Colonic mucosa (tissue), 4 donors: ENCODE measurements at places on chromosomes 1 and 21. TPM values are rescaled to one million over a fixed set of nuclear protein-coding genes. Genes with fewer than 3 reads are reported as not detected.

Gene NPPB
- total RNA-seq, result not detected

- DNase-seq, result no peak
Measured at GRCh38 chr1:27399251-27400025, 7.0 kb downstream of the GPR3 start.

DNA sequence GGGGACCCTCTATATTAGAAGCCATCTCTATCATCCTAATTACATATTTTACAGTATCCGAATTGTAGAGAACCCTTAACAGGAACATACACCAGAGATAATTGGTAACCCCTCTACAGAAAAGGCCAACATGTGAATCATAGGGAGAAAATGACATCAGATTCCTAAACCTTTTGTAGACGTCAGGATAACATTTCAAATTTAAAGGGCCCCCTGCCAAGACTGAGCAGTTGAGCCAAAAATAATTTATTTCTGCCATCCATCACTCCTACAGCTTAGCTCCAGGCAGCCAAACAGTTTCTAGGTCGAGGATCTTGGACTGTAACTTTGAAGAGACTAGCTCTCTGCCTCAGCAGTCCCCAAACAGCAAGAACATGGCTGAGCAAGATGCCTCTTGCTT lies 21.2 kb downstream of the ZNF697 start:
- no peak for DNase-seq

DNA sequence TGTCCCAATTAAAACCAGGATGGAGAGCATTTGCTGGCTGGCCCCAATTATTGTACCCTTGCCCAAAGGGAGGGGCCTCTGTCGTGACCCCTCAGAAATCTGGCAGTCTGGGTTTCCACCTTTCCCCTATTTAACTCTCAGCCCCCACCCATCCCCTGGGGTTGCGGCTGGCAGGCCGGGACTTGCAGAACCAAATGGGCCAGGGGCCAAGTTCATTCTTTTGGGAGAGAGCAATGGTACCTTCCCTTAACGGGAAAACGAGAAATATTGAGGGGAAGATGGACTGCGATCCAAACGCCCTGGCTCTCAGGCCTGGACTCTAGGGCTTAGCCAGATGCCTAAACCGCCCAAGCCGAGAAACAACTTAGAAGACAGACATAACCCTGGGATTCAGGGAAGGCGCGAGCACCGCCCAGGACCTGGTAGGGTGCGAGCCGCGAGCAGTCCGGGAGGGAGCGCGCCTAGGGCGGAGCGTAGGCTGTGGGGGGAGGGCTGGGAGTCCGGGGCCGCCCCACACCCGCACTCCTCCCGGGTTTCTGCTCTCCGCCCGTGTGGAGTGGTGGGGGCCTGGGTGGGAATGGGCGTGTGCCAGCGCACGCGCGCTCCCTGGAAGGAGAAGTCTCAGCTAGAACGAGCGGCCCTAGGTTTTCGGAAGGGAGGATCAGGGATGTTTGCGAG lies at the start of gene SLC27A3:
SLC27A3 (plus strand) TSS at position 628 of the 678 bp plus-strand sequence. CDS start 91 bp downstream, outside the sequence.
- peak; percentile 87 for DNase-seq

- no peak for DNase-seq
Measured at GRCh38 chr1:88742531-88742930, 58.5 kb downstream of the PKN2 start.

DNA sequence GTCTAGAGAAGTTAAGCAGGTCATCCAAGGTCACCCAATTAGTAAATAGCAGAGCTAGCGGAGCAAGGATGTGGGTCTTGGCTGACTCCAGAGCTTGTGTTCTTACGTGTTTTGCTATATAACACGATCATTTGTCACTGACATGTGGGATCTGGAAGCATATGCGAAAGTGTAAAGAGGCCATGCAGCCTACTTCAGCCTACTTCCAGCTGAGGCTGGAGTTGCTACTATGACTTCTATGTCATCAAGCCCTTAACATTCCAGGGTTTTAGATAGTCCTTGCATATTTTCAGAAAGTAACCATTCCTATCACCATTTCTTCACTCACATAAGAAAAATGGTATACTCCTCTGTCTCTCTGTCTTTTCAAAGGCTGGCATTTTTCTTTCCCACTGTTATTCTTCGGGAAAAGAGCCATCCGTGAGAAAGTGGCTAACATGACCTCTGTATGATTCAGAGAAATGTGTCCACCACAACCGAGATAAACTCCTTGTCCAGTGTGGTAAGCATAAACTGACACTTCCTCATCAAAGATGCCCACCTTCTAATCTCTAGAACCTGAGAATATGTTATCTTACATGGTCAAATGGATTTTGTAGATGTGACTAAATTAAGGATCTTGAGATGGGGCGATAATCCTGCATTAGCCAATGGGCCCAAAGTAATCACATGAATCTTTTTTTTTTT lies 24.0 kb upstream of the ABL2 start:
- DNase-seq, result no peak

GRCh38 chr1:231750296-231750695 lies 123.7 kb downstream of the DISC1 start:
- DNase-seq, result no peak

DNA sequence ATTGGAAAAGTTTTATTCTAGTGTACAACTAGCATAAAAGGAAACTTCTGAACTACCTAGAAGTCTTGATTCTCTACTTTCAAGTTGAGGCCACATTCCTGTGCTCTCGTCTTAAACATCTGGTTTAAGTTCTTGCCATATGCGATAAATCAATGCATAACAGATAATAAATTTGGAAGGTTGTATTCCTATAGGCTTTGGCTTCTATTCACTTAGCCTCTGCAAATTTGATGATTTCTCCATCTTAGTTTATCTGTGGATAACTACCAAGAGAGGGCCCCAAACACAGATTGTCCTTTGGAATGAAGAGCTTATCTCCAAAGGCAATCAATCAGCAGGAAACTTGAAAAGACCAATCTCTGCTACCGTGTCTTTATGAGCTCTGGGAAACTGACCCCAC lies 11.7 kb upstream of the RNF2 start:
- no peak for DNase-seq

DNA sequence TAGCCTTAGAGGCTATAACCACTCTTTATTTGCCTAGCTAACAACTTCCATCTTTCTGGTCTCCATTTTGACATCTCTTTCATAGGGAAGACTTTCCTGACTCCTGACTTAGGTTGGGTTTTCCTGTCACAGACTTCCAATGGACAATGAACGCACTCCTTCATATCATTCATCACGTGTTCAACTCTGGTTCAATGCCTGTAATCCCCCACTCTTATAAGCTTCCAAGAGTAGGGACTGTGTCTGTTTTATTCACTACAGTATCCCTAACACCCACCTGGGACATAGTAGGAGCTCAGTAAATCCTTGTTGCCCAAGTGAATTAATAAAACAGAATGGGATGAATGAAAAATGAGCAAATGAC lies 4.6 kb downstream of the SLAMF1 start:
- DNase-seq, result no peak
